ENCODE measurements at places on chromosomes 4 and X.

DNA sequence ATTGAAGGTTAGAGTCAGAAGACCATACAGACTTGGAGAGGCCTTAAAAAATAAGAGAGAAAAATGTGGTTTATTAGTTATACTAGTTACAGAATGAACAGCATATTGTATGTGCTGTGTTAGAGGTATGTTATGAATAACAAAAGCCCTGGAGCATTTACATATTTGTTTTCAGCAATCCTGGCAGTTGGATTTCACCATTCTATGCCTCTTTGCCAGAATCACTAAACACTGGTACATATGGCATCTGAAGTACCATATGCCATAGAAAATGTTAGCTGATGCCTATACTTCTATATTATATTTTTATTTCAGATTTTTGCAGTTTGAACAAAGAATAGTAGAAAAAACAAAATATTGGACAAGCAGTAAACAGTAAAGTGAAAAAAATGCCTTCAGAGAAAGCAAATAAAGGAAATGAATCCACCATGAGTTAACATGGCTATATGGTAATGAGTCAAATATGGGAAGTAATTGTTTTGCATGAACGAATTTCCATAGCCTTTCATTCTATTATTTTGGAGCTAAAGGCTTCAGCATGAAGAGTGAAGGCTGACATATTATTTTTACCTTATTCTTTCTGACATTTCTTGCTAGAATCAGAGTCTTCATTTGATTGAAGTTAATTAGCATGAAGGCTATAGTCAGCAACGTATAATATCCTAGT, 41.9 kb upstream of the PRDM8 start:
- DNase-seq, result no peak

DNA sequence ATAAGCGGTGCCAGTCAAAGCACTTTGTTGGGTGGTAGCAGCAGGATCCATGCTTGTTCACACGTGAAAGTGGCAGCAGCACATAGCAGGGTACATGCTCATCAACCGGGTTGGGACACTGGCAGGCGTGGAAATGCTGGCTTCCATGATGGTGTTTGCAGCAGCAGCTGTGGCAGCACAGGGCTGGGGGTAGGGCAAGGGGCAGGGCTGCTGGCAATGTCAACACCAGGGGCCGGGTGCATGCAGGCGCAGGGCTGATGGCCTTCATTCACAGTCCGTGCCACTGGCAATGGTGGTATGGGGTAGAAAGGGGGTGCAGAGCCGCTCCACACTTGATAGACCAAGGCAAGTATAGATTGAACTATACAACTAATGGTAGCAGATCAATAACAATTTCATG, 374.7 kb upstream of the FAM241A start:
- DNase-seq, result no peak

GRCh38 chr4:41436419-41436818, 101.5 kb upstream of the LIMCH1 start:
- no peak for DNase-seq

- DNase-seq, result no peak
Observed at GRCh38 chrX:152635941-152636340, 1.8 kb upstream of the GABRQ start.

DNA sequence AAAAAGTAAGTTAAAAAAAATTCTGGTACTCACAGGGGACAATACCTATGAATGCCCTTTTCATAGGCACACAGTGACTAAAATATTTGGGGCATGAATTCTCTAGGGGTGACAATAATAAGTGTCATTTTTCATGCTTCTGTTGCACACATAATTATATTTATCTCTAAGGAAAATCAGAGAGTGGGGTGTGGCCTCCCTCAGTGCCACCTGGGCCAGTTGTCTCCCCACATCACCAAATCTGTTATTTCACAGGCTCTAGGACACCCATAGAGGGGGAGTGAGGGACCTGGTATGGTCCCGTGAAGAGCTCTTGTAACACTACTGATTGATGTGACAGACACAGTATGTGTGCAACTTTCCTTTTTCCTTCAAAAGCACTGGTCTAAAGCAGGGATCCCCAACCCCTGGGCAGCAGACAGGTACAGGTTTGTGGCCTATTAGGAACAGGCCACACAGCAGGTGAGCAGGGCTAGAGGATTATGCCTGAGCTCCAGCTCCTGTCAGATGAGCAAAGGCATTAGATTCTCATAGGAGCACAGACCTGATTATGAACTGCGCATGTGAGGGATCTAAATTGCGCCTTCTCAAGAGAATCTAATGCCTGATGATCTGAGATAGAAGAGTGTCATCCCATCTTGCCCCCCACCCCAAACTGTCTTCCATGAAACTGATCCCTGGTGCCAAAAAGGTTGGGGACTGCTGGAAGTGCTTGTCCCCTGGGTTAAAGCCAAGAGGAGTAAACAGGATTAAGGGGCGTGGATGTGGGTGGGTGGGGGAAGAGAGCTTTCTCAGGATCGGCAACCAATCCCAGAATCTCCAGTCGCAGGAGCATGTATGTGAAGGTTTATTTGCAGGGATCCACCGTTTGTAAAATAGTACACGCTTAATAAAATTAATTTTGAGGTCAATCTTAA, 856 bp downstream of the SLC9B1 start:
- no peak for DNase-seq

GRCh38 chr4:10117359-10118047, 904 bp upstream of the WDR1 start:
- DNase-seq, result no peak

GRCh38 chrX:41389311-41389888, 55.4 kb downstream of the DDX3X start:
- DNase-seq, result no peak

DNA sequence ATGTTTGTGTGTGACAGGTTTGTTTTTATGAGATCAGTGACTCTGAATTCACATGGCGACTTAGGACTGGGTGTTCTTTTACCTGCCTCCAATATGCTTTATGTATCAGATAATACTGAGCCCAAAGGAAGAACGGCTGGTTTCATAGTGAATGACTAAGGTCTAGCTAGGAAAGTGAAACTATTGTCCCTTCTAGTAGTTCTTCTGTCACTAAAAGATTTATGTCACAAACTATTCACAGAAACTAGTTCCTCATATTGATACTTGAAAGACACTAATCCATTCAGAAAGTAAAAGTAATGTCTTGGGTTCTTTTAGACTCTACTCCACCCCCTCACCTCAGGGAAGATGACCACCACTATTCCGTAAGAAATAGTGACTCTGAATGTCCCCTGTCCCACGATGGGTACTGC, 81.7 kb downstream of the EGF start:
- no peak for DNase-seq

- no peak for DNase-seq
Observed at GRCh38 chr4:160611181-160611580, 1508.3 kb downstream of the RAPGEF2 start.

- no peak for DNase-seq
Observed at GRCh38 chrX:41472231-41472815, 25.2 kb downstream of the NYX start.

- no peak for DNase-seq
Observed at GRCh38 chr4:138297743-138298405, 55.7 kb upstream of the SLC7A11 start.

GRCh38 chr4:71110499-71110898, 117.0 kb downstream of the DCK start:
- no peak for DNase-seq

DNA sequence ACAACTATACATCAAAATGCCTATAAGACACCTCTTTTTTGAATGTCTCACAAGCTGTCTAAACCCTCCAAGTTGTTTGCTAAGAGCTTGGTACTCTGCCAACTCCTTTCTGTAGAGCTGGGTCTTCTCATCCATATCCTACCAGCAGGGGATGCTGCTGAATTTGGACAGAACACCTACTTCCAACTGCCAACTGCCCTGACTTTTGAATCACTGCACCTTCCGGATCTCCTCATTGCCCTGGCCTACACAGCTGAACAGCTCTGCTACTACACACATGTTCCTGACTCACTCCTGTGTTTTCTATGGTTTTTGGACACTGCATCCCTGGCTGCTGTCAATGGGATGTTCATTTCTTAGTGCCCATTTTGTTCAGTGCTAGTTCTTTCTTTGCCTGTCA, 18.7 kb downstream of the FAM184B start:
- no peak for DNase-seq

- DNase-seq, result no peak
Observed at GRCh38 chr4:186700746-186701145, 22.9 kb downstream of the FAT1 start.

DNA sequence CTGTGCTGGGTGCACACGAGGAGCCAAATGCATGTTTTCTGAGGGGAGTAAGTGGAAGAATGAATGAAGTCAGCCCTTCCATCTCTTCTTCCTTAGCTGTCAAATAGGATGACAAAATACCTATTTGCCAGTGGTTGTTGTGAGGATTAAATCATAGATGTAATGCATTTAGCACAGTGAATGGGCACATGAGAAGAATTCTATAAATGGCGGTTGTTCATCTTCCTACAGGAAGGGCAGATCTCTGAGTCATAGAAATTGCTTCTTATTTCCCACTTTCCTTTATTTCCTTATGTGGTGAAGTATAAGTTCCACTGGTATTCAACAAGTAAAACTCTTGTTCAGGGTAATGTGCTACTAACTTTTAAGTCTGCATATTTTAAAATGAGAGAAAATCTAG, 83.1 kb downstream of the SORBS2 start:
- DNase-seq, result no peak

DNA sequence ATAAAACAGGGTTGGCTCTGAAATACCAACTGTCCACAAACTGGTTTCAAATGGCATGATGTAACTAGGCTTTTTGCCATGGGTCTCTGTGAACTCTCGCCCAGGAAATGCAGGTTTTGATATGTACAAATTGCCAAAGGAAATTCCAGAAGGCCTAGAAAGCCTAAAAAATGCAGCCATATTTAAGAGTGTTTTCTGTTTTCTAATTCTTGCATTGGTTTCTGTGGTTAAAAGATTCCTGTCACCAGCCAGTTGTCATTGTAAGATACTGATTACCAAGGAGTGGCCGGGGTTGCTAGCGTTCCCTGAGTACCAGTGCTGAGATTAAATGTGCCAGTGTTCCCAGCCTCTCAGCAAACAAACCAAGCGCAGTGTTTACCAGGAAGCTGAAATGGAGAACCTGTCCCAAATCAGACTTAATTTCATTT, 53.9 kb upstream of the SORBS2 start:
- no peak for DNase-seq

DNA sequence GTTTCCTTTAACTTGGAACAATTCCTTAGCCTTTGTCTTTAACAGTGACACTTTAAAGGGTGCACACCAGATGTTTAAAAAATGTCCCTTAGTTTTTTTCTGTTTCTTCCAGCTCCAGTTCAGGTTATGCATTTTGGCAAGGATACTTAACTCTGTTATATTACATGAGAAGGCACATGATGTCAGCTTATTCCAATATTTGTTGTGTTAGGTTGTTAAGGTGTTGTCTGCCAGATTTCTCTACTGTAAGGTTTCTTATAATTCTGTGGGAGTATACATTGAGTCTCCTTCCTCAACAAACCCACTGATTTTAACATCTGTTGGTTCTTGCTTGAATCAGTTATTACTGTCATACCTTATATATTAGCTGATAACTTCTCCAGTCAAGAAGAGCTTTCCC, 33.3 kb downstream of the REST start:
- DNase-seq, result no peak

DNA sequence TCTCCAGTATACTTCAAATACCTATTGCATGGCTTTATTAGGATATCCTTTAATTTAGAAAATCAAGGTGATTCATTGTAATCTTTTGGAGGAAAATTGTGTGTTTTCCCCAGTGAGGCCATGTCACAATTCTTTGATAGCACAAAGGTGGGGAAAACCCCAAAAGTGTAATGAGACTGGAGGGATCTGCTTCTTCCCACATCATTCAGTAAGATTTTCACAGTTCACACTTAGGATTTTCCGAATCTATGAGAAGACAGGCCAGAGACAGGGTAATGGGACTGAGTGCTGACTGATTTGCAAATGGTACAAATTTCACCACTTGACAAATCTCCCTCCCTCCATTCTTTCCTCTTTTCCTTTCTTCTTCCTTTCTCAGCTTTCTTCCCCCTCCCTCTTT, 181.1 kb downstream of the MGST2 start:
- no peak for DNase-seq

- no peak for DNase-seq
Observed at GRCh38 chr4:94407846-94408245, 43.9 kb upstream of the PDLIM5 start.

DNA sequence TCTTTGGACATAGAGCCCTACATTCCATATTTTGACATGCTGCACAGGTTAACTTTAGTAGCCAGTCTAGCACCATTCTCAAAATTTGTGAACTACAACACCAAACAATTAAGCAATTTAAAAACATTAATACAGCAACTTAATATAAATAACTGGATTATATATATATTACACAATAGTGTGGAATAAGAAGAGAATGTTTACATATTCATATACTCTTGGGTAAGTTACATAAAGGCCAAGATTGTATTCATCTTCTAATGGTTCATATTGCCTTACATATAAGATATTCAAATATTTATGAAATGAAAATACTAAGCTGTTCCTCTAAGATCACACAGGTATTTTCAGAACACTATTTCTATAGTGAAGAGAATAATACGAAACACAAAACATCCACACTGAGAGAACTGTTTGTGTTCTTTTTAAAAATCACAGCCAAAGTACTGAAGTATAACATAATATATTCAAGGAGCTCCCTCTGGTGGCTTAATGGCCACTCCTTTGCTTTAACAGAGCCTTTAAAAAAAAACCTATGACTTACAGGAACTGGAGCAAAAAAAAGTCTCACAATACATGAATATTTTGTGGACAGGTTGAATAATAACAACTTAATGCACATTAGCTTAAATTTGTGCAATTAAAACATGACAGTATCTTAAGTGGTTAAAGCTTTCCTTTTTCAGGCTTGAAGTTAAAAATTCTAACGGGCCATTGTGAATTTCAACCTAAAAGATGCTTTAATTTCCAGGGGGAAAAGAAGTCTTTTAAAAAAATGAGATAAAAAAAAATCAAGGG, 46.2 kb downstream of the NEK1 start:
- DNase-seq, result no peak

GRCh38 chr4:98605216-98605615, 53.2 kb downstream of the TSPAN5 start:
- DNase-seq, result no peak

GRCh38 chr4:134499074-134499473, 297.5 kb upstream of the PABPC4L start:
- DNase-seq, result no peak

DNA sequence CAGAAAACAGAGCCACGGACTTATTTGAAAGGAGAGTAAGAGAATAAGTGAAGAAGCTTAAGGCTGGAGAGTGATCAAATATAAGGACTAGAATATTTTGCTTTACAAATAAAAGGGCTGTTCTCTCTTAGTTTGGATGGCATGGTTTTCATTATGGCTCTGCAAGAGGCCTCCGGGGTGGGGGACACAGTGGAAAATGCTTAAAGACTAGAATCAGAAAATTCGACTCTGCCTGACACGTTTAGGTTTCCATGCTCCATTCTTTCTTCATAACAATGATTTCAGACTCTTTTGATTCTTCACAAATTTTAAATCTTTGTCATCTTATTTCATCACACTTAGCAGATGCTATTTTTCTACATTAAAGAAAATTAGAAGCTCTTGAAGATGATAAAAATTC, 632.4 kb upstream of the BOD1L1 start:
- DNase-seq, result no peak

DNA sequence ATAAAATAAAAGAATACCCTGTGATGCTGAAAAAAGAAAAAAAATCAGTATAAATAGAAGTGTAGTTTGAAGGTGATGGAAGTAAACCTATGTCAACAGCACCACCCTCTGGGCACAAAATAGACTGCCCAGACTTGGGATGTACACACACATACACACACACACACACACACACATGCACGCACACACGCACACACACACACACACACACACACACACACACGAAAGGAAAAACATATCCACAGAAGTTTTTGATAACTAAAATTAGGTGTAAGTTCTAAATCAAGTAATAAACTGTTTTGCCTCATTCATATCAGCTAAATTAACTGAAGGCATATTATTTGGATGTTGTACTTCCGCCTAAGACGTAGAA, 40.5 kb downstream of the ANXA5 start:
- DNase-seq, result no peak
